ENCODE measurements at places on chromosomes 6 and 20.

DNA sequence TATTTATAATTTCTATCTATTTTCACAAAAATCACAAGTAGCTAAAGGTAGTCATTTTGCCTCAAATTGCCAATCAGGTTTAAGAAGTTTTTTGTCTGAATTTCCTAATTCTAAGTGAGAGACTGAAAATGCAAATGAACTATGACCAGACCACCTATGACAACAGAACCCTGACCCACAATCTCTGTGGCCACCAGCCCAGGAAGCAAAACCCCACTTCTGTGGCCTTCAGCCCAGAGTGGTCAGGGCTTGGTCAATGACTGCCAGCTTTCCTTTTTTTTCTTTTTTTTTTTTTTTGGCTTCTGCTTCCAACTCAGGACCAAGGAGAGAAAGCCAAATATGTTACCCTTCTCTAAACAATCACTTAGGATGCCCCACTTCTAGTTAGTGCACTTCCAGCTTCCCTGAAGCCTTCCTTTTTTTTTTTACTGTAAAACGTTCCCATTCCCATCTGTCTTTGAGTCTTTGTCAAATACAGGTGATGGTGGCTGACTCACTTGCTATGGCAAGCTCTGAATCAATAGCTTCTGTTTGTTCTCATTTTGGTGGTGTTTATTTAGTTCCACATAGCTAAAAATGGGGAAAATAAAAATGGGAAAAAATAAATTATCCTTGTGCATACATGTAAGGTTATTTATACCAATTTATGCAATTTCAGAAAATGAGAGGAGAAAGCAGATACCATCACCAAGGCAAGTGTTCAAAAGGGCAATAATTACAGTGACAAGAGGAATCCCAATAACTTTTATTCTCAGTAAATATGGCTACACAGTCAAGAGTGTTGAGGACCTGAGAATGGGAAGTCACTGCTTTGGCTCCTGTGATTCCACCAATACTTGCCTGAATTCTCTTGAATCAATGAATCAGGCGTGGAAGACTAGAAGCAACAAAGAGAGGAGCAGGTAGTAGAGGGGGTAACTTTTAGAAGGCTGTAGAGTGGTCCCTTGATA is 170.3 kb upstream of the PDE7B start:
- no peak for DNase-seq

DNA sequence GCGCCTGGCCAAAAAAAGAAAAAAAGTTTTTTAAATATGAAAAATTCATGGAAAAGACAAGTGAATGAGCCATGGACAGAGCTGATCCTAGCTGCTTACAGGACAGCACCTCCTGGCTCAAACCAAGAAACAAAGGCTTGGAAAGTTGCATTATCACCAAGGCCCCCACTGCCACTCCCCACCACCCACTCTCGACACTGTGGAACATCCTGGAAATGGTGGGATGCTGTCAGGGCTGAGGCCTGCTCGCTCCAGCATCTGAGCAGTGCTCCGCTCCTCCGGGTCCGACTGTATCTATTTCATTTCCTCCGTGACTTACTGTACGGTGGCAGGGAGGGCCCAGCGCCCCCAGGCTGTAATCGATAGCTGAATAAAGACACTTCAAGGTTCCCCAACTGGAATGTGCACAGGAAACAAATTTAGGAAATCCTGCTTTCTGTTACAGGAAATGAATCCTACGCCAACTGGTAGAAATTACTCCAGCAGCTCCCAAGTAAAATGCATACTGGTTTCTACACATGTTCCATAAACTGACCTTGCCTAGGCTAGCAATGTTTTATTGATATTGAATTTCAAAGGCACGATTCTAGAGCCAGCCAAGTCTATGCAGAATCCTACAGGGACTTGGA is 109.5 kb upstream of the NFATC2 start:
- DNase-seq, result no peak

DNA sequence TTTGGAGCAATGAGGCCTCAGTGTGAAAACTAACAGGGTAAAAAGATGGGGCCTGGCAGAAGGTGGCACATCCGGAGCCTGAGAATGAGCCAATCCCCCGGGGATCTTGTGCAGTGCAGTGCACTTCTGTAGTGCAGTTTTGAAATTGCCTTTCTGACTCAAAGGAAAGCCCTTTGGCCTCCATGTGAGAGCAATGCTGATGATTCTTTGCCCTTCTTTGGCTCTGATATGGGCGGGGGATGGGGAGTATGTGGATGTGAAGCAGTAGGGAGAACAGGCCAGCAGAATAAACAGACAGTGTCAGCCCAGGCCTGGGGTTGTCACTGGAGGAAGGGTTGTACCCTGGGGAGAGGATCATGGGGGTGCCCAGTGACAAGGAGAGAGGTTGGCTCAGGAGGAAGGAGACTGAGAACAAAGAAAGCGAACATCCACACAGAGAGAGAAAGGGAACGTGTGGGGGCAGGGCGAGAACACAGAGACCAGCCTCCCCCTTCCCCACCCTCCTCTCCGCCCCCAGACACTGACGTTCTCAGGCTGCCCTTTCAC is 351.2 kb downstream of the CDC5L start:
- DNase-seq, result no peak

DNA sequence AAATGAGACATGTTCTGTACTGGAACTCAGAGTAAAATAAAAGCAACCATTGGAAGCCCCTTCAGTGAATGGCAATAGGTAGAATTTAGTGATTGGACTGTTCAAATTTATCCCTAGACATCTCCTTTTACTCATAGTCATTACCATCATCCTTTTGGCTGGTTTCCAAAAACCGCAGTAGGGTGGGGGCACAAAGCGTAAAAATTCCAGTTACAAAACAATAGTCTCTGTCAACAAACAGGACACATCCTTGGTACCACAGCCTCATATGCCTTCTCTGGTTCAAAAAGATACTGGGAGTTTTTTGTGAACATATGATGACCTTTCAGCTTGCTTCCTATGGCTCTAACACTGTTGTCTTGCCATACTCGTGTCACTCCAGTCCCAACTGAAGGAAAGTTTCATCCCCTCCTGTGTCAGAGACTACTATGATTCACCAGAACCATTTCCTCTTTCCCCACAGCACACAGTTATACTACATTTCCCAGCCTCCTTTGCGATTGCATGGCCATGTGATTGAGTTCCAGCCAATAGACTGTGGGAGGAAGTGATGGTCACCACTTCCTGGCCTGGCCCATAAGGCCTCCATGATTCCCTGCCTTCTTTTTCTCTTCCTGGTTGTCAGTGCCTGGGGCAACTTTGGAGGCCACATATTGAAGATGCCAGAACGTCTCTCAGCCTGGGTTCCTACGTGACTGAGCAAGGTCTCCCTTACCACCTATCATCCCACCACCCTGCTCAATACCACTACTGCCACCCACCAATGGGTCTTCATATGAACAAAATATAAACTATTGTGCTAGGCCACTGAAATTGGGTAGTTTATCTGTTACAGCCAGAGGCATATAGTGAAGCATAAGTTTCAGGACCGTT is 162.4 kb downstream of the ID4 start:
- peak; percentile 4 for DNase-seq

GRCh38 chr6:113433335-113433991 is 423.7 kb upstream of the MARCKS start:
- peak; percentile 54 for DNase-seq
